ENCODE measurements at places on chromosomes 5 and 9.

DNA sequence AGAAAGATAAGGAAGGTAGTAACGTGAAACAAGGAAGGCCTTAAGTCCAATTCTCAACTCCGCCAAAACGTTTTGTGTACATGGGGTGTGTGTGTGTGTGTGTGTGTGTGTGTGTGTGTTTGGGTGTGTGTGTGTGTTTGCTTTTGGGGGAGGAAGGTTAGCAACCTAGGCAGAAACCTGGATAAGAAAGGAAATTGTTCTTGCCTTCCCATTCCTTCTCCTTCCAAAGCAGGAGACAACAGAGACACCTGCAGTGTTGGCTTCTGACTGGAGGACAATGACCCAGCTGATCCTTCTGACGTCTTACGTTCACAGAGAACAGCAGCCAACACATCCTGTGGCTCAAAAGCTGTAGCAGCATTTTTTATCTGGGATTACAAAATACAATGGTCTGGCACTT, 4.1 kb upstream of the CCNG1 start:
- no peak for DNase-seq

GRCh38 chr5:96640696-96641095, 21.5 kb upstream of the CAST start:
- no peak for DNase-seq

DNA sequence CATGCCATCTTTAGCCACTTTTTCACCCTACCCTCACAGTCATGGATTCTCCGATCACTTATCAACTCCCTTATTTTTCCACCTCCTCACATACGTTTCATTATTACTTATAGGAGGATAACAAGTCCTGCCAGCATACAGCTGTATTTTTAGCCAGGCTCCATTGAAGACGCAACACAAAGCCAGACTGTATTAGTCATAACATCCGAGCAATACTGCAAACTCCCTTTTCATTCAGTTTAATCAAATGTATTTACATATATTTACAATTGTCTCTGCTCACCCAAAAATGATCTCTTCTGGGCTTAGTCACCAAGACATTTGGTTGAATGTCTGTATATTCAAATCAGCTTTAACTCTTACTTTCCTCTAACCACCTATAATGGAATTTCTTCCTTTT, 126.4 kb upstream of the PRLR start:
- no peak for DNase-seq

- DNase-seq: peak; percentile 51
These were observed at the start of gene OLFM1 for GRCh38 chr9:135087489-135087792. TSS of gene OLFM1 (plus strand) at chr9:135087668. CDS start at chr9:135087990, 322 bp downstream.

- DNase-seq: no peak
These were observed 458.6 kb downstream of the ZSWIM6 start for GRCh38 chr5:61790678-61791077.

DNA sequence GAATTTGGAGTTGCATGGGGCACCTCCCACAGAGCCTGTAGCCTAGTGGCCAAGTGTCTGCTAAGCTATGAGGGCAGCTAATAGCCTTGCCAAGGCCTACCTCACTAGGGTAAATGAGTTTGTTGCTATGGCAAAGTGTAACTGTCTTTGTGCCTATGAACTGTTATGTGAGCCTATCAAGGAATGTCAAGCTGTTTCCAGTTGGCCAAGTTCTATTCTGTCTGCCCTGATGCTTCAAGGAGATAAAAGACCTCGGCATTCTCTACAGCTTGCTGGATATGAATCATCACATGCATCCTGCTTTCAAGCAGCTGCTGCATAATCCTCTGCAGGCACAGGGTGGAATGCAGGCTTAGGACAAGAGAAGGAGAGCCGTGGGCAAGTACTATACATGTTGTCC, 69.8 kb upstream of the CCDC112 start:
- no peak for DNase-seq

- no peak for DNase-seq
These were observed 7.4 kb upstream of the TRPM3 start for GRCh38 chr9:71128796-71129195.

- no peak for DNase-seq
These were observed 50.8 kb downstream of the ITGA1 start for GRCh38 chr5:52838326-52839015.

- DNase-seq: no peak
These were observed 26.7 kb downstream of the NR2F1 start for GRCh38 chr5:93609762-93610161.

- no peak for DNase-seq
These were observed 128.1 kb downstream of the FBXO38 start for GRCh38 chr5:148511810-148512347.

DNA sequence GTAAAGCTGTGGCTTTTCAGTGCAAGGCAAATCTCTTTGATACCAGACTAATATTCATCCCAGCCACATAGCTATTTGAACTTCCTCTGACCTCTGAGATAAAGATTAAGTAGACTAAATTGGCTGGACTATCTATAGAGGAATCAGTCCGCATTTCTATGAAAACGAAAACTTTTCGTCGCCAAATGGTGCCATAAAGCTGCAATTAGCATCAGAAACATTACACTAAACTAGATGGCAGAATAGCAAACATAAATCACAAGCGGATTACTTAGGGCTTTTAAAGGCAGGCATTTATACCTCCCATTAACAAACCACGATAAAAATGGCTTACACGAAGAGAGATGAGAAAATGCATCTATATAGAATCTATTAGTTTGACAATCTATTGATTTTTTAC, 1009.7 kb upstream of the CDH6 start:
- no peak for DNase-seq
